ENCODE measurements at places on chromosomes 16 and 17.

DNA sequence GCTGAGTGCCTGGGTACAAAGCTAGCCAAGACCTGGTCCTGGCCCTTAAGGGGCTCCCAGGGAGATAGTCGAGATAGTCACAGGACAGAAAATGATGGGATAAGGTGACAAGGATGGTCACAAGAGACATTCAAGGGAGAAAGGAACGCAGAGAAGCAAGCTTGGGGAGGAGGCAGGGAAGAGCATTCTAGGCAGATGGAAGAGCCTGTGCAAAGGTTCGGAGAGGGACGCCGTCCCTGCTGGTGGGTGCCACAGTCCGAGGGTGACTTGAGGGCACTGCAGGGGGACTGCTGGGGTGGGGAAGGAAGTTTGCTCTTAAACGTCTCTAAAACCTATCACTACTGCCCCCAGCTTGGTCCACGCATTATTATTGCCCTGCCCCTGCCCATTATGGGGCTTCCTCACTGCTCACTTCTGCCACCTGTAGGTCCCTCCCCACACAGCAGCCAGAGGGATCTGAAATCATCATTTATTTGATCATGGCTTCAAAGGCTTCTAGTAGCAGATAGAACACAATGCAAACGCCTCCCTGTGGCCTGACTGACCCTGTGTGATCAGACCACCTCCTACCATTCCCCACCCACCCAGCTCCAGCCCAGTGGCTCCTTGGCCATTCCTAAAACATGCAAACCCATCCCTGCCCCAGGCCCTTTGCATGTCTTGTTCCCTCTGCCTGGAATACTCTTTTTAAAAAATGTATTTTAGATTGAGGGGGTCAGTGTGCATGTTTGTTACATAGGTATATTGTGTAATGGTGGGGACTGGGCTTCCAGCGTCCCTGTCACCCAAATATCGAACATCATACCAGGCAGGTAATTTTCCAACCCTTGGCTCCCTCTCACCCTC lies 60.3 kb downstream of the RMI2 start:
- DNase-seq: peak; percentile 82

GRCh38 chr17:58447039-58447975 lies 30.0 kb upstream of the RNF43 start:
- DNase-seq: peak; percentile 92

DNA sequence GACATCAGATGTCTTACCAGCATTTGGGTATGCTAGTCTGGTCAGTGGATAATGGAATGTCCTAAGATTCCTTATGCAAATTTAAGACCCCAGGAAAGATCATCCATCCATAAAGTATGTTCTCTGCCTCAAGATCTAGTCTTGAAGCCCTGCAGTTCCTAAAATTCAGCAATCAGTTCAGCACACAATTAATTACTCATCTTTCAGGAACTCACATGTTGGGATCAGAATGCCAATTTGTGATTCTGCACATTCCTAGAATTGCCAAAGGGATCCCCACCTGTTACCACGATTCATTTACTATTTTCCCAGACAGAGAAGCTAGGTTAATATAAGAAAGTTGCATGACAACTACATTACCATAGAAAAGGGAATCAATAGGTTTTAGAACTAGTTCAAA lies 3.2 kb downstream of the OR2C1 start:
- DNase-seq: no peak

- no peak for DNase-seq
These were observed 656.5 kb upstream of the SALL1 start for GRCh38 chr16:51807551-51807950.

DNA sequence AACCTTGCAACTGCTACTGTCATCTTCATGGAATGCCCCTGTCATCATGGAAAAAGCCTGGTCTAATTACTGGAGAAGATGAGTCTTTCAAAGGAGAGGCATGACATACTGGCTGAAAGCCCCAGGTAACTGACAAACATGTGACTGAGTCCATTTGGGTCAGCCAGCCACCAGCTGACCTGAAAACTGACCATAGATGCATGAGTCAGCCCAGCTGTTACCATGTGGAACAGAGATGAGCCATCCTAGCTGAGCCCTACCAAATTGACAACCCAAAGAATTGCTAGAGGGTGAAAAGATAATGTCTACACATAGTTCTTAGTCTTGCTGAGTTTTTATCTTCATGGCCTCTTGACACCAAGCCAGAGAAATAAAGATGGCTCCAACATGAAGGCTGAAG lies 311.8 kb downstream of the UTP18 start:
- DNase-seq: no peak

DNA sequence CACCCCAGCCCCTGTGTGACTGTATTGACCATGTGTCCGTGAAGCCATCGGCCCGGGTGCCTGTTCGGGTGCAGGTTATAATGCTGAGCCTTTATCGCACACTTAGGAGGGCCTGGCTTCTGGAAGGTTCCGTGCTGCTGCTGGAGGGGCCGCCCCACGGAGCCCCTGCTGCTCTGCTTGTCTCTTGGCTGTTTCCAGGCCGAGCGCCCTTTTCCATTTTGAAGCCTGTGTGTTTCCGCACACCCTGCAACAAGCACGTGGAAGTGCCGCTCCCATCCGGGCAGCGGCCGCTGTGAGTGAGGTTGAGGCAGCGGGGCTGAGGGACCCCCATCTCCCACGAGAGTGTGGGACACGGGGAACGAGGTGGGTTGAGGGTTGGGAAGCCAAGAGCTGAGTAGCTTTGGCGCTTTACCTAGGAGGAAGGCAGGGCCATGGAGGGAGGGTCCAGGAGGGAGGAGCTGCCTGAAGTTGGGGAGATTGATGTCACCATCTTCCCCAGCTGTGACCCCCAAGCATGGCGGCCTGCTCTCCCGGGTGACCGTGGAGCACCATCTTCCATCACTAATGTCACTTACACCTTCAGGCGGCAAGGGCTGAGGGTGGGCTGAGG lies 200.1 kb upstream of the GSE1 start:
- no peak for DNase-seq

- no peak for DNase-seq
These were observed 83.3 kb upstream of the C16orf82 start for GRCh38 chr16:26983426-26983825.

GRCh38 chr17:30782206-30782605 lies 42.3 kb downstream of the CRLF3 start:
- DNase-seq: no peak

DNA sequence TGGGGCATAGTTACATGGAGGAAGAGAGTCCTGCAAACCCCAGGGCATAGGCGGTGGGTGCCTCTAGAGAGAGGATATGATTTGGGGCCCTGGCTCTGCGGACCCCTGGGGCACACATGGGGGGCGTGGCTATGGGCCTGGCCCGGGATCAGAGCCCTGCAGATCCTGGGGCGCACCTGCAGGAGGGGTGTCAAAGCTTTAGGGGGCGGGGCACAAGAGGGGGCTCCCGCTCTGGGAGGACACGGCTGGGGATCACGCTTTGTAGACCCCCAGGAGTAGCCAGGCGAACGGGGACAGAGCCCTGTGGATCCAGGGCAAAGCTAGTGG lies 497 bp downstream of the BCL7C start:
- DNase-seq: no peak

GRCh38 chr16:27718201-27719105 lies 168.5 kb downstream of the KATNIP start:
- DNase-seq: no peak

- no peak for DNase-seq
These were observed 18.9 kb downstream of the COG1 start for GRCh38 chr17:73211745-73212144.

- DNase-seq: no peak
These were observed 30.9 kb downstream of the CMTM3 start for GRCh38 chr16:66635406-66635805.

DNA sequence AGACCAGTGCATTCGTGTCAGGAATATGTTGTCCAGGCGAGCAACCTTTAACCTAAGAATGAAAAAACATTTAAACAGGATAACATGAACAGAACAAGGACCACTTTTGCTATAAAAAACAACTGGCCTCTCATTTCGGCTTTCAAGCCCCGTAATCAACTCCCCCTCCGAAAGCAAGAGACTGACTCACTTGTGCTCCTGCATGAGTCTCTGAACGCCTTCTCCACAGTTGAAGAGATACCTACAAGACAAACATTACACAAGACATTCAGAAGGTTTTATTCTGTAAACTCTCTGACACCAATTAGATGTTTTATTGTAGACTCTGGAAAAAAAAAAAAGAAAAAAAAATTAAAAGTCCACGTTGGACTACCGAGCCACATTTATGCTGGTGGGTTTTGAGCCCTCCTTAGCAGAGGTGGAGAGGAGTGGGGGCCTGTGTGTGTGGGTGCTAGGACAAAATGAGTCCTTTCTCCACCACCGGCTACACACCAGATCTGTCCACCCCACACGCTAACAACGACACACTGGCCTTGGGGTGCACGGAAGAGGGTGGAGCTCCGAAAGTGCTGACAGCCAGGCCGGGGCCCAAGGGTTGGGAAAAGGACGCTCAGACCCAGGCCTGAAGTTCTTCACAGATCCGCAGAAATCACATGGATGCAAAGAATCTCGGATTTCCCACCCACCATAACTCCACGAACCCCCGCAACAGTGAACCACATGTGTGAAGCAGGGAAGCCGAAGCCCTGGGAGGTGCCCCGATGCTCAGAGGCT lies 759 bp downstream of the ELAC2 start:
- DNase-seq: no peak

GRCh38 chr17:14481664-14482063 lies 180.8 kb downstream of the HS3ST3B1 start:
- DNase-seq: no peak

DNA sequence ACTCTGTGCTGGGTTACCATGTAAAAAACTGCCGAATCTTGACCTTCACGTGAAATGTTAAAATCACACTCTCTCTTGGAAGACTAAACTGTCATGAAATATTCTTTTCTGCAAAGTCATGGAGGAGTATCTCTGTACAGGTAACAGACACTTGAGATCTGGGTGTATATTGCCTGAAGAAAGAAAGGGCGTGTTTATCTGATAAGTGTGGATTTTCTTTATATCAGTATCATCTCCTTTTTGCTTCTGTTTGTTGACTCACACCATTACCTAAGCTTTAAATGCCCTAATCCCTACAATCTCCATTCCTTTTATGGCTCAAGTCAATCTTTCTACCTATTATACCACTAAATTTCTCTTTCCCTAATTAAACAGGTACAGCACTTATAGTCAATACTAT lies 673.2 kb upstream of the SOX9 start:
- no peak for DNase-seq

DNA sequence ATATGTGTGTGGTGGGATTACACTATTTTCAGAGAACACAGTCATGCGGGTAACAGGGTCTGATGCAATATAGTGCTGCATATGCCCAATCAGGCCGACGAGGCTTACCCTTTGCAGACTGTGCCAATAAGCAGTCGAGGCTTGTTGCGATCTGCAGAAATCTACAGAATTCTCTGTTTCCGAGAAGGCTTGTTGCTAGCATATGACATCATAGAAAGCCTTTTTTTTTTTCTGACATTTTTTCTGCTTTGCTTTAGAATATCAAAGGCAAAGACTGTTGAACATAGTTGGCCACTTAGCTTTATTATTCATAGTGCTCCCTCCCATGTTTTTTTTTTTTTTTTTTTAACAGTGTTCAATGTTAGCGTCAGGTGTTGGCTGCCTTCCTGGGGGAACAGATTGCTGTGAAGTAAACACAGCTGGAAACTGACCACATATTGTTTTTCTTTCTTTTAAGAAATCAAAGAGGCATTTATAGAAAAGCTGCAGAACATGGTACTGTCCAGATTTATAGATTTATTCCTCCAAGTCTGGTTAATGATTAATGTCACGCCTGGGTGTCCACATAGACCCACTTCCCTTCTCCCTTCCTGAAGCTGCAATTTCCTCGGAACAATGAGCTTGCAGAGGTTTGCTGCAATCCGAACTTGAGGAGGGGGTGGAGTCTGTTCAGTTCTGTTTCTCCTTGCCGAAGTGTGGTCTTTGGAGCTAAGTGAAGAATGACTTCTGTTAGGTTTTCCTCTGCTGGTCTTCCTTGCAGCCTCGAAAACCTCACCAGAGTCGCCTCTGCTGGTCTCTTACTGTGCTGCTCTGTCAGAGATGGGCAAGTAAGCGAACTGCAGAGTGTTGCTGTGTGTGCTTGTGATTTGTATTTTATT lies 87.3 kb downstream of the MAP2K6 start:
- DNase-seq: no peak

DNA sequence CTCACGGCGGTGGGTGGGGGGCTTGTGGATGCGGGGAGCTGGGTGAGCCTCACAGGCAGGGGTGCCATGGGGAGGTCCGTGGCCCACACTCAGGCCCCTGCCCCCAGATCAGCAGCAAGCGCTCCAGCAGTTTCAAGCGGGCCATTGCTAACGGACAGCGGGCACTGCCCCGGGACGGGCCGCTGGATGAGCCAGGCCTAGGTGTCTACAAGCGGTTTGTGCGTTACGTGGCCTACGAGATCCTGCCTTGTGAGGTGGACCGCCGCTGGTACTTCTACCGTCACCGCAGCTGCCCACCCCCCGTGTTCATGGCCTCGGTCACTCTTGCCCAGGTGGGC lies 1.1 kb downstream of the RHBDL1 start:
- no peak for DNase-seq

DNA sequence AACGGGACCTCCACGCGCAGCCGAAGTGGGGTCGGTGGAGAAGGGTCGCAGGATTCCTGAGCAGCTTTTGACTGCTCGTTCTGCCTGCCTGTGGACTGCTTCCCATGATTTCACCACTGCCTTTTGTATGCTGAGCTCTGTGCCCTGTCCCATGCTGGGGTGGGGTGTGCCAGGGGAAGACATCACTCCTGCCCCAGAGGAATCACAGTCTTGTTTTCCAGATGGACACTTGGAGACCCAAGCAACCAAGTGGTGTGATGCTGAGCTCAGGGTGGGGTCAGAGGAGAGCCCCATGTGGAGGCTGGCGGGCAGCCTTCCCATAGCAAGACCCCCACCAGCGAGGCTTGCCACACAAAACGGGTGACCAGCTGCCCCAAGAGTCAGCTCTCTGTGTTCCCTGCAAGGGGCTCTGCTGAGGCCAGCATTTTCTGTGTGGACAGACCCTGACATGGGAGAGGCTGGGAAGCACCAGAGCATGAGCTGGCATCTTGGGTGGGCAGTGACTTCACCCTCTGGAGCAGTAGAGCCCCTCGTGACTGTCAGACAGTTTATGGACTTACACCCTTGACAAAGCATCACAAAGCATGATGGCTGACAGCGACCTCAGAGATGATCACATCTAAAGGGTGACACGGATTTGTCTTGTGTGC lies 111.9 kb downstream of the GNAO1 start:
- no peak for DNase-seq

Data from OCI-M1 (cell line).